ENCODE measurements at places on chromosomes 5 and 9. TPM values are rescaled to one million over a fixed set of nuclear protein-coding genes. Genes with fewer than 3 reads are reported as not detected.

The GRK6 gene
- total RNA-seq = 17.3 TPM

The PBX3 gene
- total RNA-seq = 103 TPM

The DRD1 gene
- under 0.01 TPM for total RNA-seq

The INSL6 gene
- total RNA-seq = not detected

The FREM1 gene
- total RNA-seq = 0.17 TPM

The FAM151B gene
- total RNA-seq = 5.0 TPM
